ENCODE measurements at places on chromosomes 2 and 18.

DNA sequence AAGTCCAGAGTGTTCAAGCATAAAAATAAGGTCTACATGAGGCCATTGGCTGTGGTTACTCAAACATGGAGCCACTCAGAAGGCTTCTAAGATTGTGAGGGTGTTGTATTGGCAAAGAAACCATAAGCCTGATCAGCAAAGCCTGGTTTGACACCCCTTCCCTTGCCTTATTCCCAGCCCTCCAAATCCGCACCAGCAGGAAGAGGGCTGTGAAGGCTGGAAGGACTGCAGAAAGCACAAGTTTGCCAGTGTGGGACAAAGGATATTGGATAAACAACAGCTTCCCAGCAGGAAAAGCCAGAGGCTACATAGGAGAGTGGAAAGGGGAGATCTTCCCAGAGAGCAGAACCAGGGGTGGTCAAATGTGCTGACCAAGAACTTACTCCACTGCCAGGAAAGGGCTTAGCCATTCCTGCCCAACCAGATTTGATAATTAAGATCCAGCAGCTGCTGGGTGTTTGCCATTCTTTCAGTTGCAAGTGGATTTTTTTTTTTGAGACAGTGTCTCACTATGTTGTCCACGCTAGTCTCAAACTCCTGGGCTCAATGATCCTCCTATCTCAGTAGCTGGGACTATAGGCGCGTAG lies 1.5 kb upstream of the PRKAG3 start:
- no peak for DNase-seq

DNA sequence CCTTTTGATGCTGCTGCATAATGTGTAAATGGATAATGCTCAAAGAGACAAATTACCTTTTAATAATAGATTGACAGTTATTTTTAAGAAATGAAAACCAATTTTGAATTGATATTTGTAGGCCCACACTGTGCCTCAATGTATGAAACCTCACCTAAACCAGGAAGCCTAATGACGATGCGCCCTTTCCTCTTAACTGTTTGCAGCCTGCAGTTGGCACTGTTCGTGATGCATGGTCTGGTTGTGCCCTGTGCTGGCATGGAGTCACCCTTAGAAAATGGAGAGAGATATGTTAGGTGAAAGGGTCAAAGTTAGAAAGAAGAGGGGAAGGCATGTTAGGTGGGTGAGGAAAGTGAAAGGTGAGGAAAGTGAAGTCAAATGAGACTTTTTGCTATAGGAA lies 390.2 kb downstream of the PTPRM start:
- no peak for DNase-seq

DNA sequence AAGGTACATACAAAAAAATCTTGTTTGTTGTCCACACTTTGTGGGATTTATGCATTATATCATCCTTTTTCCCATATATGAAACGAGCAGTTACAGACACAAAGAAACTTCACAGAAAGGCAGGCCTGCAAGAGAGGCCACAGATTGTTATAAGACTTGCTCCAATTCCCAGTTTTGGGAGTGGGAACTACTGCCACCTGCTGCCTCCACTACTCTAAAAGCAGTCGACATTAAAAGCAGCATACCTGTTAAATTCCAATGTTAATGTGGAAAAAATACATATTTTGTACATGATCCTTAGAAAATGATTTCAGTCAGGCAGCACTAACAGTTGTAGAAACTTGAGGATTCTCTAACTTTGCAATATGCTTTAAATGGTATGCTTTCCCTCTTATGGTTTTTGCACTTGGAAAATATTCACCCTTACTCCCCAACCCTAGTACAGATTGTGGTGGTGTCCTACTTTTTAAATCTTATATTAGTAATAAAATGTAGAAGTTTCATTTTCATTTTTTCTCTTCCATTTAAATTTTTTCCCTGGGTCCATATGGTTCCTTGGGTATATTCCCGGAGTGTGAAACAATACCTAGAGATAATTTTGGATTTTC lies 37.9 kb downstream of the SLC38A11 start:
- peak; percentile 41 for DNase-seq

DNA sequence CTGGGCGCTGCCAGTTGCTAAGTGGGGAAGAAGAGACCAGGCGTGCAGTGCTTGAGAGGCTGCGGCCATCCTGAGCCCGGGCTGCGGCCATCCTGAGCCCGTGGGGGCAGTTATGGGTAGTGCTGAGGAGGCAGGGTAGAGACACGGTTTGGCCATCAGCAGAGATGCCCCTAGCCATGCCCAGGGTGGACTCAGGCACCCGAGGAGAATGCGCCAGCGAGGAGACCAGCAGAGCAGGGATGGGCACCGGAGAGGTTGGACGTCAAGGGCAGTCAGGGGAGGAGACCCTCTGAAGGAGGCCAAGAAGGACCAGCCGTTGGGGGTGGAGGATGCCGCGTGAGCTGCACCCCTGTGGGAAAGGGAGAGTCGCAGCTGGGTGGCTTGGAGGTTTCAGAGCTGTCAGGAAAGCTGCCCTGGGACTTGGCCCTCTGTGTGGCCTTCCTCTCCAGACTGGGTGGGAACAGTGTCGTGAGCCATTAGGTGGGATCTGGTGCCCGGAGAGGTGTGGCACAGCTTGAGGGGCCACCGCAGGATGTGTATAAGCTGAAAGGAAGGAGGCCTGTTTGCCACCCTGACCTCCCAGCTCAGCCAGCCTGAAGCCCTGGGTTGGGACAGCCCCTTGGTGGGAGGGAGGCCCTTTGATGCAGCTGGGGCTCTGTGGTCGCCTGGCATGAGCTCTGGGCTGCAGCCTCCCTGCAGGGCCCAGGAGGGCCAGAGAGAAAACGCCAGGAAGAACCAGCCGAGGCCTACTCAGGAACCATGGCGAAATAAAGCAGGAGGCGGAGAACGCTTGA lies 56.0 kb downstream of the SH3BP4 start:
- no peak for DNase-seq

DNA sequence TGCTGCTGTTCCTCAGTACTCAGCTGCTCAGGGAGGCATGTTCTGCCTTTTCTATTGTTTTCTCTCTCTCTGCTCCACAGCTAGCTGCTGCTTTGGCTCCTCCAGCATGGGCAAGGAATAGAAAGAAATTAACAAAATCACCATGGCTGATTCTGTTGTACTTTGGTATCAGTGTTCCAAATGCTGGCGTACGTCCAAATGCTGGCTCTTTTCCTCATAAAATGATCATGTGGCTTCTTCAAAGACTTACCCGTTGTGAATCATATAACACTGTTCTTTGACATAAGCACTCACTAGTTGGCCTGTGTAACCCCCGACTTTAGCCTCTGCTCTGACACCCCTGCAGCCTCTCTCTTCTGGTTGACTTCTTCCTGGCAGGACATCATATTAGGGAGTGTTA lies 547.6 kb downstream of the CPS1 start:
- DNase-seq, result no peak

DNA sequence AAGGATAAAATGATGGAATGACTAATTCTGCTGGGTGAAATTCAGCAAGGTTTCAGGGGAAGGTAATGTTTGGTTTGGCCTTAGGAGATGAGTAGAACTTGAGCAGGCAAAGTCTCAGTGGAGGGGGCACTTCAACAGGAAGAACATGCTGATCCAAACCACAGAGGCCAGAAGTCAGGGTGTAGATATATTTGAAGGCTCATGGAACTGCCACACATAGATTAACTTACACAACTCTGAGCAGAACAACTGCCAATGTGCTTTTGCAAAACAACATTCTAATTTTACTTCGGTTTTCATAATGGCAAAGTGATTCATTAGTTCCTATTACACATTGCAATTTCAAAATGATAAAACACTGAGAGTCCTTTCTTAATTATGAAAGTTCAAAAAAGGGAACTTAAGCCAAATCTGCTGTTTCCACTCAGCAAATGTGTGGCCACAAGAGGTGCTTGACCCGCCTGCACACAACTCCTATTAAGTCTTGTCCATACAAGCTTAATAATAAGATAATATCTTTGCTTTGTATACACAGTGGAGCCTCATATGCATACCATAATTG lies 284.8 kb downstream of the MREG start:
- DNase-seq, result no peak

DNA sequence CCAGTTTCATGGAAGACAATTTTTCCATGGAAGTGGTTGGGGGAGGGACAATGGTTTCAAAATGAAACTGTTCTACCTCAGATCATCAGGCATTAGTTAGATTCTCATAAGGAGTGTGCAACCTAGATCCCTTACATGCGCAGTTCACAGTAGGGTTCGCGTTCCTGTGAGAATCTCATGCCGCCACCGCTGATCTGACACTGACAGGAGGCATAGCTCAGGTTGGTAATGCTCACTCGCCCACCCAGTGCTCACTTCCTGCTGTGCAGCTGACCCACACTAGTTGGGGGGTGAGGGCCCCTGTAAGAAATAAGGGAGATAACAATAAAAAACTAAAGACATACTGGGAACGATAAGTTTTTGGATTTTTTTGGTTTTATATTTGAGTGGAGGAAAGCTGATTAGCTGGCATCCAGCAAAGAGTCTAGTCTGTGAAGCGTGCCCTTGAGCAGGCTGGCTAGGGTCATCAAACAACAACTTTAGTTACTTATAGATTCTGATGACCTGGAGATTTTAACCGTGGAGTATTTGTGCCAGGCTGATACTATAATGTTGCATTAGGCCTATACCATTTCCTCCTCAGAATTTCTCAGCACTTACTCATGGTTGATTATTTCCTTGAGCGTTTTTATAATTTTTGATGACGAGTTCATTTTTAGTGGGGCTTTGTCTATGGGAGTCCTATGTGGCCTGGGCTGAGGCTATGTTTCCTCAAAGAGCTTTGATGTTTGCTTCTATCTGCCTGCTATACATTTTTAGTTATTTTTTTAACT lies 6.3 kb upstream of the MCFD2 start:
- no peak for DNase-seq

DNA sequence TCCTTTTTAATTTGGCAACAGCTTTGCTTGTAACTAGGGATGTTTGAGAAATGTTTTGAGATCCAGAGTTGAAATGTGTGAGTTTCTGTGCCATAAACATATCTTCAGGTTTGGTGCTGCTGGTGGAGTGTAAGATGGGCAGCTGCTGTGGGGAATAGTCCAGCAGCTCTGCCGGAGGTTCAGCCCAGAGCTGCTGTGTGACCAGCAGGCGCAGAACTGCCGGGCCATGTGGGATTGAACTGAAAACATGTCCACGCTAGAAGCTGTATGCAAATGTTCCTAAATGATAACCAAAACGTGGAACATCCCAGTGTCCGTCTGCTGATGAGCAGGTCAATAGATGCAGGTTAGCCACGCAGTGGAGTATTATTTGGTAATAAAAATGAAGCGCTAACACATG lies 99.6 kb downstream of the DGKD start:
- DNase-seq, result no peak

- no peak for DNase-seq
Measured at GRCh38 chr2:95275151-95275515, 884 bp downstream of the PROM2 start.
